Activated CD8-positive, alpha-beta memory T cell treated with anti-CD3 and anti-CD28 coated beads for 1 hour (primary cell): ENCODE measurements at places on chromosomes 5 and 9.

GRCh38 chr9:121529237-121529987, 29.8 kb upstream of the GGTA1 start:
- DNase-seq: no peak

DNA sequence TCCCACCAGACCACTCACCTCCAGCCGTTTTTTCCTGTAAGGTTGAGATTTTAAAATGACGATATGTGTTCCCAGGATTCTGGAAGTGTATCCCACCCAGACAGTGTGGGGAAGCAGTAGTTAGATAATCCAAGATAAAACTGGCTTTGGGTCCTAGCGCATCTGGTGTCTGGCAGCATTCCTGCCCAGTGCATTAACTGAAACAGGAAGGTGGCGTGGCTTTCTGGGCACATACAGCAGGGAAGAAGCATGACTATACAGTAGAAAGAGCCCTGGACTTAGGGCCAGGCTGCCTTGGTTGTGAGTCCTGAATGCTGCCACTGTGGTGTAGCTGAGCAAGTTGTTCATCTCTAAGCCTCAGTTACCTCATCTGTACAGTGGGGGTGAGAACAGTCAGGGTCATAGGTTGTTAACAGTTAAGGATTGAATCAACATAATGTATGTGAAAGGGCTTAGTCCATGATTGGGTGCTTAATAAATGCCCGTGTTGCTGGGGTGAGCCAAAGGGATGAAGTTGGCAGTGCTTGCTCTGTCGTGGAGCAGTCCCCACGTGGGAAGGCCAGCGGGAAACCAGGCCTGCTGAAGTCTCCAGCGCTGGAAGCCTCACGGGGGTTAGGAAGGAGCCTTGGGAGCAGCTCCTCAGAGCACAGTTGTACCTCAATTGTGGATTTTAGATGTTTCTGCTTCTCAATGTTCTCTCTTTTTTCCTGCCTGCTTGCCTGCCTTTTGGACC, 18.0 kb downstream of the CLTA start:
- no peak for DNase-seq

GRCh38 chr9:130045725-130046450, 2.9 kb upstream of the FNBP1 start:
- DNase-seq: no peak

DNA sequence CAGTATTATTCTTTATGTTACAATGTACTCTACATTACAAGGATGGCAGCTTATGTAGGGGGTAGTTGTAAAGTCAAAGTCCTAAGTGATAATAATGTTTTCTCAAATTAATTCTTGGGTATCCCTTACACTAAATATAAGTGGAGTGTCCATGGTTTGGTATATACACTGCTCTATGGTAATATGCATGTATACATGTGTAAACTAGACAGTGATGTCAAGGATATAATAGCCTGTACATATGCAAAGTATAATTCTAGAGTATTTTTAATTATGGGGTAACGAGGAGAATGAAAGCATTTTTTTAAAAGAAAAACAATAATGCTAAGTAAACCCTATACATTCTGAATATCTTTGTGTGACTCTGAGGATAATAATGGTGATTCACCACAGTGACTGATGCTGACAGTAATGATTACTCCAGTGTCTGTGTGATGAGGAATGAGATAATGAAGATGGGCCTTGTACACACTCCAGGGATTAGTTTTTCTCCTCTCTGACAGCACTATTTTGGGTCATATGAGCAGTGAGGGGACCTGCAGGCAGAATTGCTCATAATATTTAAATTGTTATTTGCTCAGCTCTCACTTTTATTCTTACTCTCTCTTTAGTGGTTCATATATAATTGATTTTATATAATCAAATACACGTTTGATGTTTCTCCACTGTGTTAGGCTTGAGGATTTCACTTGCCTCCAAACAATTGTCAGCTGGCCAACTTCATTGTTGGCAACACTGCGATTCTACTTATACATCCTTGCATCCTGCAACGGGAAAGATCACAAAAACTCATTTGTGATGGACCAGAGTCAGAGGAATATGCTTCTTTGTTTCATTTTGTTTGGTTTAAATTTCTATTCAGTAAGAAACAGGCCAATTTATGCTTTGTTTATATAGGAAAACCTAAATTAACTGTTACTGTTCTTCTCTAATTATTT, 88.2 kb downstream of the NREP start:
- DNase-seq: no peak

GRCh38 chr9:87685441-87685840, 40.5 kb upstream of the CTSL start:
- DNase-seq: no peak

DNA sequence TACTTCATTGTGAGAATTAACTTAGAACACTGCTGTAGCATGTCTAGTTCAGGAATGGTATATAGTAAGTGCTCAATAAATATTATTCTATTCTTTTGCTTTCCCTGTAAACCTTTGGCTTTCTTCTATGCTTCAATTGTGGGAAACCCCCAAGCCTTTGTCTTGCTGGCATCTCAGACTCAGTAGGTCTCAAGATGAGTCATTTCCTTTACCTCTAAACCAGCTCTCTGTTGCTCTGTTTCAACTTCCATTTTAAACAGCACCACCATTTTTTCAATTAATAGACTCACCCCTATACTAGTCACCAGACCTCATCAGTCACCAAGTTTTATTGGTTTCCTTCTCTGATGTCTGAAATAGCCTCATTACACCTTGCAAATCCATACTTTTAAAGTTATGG, 43.5 kb downstream of the DMAC1 start:
- no peak for DNase-seq
